Left forelimb (tissue), 1 donor: ENCODE measurements at places on chromosomes 13 and 19.

- no peak for DNase-seq
Measured at GRCh38 chr13:99208185-99208584, 7.5 kb downstream of the UBAC2 start.

GRCh38 chr19:47432091-47432490 lies 12.8 kb upstream of the MEIS3 start:
- DNase-seq = no peak

GRCh38 chr19:49890349-49891311 lies 6.1 kb downstream of the IL4I1 start:
- no peak for DNase-seq

DNA sequence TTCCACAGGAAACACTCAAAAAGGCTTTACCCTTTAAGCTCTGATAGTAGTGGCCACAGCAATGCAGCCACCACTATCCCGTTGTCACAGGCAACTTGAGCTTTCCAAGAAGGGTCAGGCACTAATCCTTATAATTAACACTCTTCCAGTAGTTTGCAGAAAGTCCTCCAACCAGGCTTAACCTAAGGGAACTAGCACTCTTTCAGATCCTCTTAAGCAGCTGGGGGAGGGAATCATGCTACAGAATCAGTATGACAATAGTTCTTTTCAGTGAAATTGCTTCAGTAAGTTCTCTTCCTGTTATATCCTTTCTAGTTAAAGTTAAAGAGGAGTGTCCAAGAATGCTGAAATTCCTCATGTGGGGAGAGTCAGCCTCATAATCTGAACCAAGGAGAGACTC lies 82.2 kb downstream of the TNFSF11 start:
- DNase-seq = no peak
